ENCODE measurements at places on chromosomes 5 and 9.

DNA sequence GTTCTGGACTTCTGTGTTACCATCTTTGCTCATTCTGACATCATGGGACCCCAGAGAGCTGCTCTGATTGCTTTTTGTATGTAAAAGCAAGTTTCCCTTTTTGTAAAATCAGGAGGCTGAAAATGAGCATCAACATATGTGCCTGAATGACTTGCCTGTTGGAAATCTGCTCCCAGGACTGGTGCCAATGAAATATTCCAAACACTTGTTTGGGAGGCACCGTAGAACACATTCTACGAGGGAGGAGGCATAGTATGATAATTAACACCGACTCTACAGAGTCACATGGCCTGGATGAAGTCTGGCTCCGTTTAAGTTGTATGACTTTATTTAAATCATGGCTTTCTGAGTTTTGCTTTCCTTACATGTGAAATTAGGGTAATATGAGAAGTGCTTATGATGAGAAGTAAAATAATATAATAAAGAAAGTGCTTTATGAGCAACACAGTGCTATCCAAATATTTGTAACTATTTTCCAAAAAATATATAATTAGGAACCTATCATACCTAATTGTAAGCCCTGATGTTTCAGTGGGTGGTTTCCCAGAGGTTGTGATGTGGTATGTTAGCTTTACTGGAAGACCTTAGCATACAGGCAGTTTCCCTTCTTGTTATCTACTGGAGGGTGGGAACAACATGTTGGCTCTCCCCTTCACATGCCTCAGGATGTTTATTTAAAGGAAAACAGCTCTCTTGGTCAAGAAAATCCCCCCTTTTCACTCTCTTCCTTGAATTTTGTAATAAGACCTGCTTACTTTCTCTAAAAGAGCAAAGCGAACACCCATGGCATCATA lies 238.1 kb downstream of the FBXL7 start:
- DNase-seq: no peak

DNA sequence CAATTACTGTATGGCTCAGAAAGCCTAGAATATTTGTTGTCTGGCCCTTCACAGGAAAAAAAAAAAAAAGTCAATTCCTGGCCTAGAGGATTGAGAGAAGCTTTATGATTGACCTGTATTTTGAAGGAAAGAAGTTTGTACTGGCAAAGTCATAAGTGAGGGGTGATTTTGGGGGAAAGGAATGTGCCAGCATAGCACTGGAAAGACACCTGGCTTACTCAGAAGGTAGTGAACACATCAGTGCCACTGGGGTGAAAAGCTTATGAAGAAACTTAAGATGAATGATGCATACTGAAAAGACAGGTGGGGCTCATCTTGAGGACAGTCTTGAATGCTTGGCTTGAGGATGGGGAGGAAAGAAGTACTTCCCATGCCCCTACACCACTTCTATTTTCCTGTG lies 127.9 kb upstream of the RASA1 start:
- DNase-seq: no peak

DNA sequence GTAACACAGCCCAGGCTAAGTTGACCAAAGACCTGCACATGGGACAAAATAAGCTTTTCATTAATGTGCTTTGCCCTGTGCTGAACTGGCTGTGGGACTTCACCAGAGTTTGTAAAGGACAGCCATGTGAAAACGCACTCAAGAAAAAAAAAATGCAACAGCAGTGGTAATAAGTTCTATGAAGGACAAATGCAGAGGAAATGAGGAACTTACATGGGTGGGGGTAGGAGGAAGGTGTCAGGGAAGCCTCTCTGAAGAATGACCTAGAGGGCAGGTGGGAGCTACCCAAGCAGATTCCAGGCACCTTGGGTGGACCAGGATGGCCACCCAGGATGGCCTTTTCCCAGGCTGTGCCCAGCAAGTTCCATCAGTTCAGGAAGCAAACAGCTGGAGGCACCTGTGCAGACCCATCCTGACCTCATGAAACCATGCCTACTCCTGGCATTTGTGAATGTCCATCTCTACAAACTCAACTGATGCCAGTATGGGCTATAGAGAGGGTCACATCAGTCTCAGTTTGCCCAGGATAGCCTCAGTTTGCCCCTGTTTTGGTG lies 6.7 kb upstream of the PHF2 start:
- no peak for DNase-seq

DNA sequence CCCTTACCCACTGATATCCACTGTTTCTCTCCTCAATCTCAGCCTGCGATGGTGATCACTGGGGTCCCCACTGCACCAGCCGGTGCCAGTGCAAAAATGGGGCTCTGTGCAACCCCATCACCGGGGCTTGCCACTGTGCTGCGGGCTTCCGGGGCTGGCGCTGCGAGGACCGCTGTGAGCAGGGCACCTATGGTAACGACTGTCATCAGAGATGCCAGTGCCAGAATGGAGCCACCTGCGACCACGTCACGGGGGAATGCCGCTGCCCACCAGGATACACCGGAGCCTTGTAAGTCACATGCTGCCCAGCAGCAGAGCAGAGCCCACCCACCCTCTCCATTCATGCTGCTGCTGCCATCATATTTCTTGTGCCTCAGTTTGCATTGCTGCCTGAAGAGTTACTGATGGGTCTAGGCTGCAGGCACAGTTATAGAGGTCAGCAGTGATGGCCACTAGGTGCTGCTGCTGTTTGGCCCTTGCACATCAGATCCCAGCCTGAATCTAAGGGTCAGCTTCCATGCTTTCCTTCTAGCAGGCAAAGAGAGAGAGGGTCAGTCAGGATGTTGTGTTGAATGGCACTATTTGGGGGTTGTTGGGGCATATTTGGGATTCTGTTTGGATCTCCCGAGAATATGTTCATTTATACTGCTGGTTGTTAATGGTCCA lies 106.0 kb downstream of the MEGF10 start:
- no peak for DNase-seq

DNA sequence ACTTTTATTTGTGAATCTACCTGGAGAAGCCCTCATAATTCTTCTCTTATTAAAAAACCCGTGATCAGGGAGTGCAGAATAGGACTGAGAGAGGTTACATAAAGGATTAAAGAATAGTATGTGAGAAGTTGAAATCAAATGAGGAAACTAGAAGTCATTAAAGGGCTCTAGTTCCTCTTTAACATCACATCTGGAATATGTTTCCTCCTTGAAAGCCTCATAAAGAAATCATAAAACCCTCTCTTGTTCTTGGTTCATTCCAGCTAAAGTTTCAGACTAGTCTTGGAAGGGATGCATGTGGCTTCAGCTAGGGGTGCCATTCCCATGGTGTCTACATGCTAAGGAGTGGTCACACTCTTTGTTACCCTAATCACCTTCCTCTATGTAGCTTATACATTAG lies 5.7 kb upstream of the C5orf46 start:
- DNase-seq: no peak

- no peak for DNase-seq
Measured at GRCh38 chr5:60545551-60545950, 154.4 kb downstream of the DEPDC1B start.

- DNase-seq: no peak
Measured at GRCh38 chr5:140795259-140795641, 598 bp downstream of the PCDHA2 start.

DNA sequence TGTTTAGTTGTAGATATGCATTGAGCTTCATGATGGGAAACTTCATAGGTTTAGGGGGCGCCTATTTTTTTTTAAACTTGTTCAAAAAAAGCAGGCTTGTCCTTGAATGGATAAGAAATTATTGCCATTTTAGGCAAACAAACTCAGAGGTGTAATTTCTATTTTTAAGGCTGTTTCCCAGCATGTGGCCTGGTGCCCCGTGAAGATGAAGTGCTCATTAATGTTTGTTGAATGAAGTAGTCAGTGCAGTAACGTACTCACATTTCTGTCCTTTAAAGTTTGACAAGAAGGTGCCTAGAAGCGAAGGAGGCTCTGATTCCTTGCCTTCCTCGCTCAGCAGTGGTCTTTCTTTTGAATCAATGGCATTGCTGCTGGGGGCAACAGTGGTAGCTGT lies 54.3 kb downstream of the ZNF618 start:
- DNase-seq: peak; percentile 2

GRCh38 chr5:150143350-150144245 lies 12.0 kb downstream of the PDGFRB start:
- DNase-seq: no peak

DNA sequence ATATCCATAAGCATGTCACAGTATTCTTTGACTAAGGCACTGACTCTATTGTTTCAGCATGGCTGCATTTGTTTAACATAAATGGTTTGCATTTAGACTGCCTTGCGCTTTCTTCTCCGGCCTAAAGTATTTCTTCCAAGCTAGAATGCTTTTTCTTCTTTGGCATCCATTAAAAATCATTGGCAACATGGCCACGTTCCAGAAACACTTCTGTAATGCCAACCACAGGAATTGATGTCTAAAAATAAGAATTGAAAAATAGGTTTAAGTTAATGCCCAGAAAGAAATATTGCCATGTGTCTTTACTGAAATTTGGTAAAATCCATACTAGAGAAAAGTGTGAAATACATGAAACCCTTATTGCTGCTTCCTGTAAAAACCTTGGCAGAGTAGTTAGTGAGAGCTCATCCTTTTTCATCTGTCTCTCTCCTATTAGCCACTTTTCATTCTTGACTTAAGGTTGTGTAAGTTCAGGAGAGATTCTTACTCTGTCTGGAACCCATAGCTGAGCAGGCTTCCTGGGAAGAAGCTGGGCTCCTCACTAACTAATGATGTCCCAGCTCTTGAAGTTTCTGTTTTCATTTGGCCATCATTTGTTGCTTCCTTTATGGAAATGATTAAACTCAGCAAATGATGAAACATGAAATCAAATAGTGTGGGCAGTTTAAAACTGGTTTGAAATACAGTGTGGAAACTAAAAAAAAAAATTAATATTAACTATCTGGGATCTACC lies 58.2 kb upstream of the RPS23 start:
- no peak for DNase-seq

DNA sequence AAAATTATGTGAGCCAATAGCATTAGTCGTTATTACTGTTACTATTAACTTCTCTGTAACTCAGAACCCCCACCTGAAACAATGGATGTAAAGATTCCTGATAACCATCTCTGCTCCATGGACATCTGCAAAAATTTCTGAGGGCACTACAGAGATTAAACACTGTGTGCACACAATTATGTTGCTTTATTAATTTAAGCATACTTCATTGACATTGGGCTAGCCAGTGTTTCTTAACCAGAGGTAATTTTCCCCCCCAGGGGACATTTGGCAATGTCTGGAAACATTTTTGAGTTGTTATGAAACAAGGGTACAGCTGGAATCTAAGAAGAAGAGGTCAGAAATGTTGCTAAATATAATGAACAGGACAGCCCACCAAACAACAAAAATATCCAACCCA lies 19.3 kb downstream of the SLIT3 start:
- no peak for DNase-seq

- DNase-seq: no peak
Measured at GRCh38 chr9:107188376-107188775, 94.7 kb upstream of the RAD23B start.

DNA sequence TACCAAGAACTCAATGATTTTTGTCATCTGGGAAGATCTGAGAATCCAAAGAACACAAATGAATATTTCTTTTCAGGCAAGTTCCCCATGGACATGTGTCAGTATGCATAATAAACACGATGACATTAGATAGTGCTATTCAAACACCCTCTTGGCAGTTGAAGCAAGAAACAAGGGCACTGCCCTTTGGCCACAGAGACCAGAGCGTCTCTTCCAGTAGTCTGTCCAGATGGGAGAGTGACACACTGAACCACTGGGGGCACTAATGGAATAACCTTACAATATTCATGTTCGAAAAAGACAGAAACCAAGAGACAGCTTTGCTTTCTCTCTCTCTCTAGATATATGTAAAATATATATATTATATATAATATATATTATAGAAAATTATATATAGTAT lies 301.9 kb downstream of the CTNND2 start:
- DNase-seq: no peak

DNA sequence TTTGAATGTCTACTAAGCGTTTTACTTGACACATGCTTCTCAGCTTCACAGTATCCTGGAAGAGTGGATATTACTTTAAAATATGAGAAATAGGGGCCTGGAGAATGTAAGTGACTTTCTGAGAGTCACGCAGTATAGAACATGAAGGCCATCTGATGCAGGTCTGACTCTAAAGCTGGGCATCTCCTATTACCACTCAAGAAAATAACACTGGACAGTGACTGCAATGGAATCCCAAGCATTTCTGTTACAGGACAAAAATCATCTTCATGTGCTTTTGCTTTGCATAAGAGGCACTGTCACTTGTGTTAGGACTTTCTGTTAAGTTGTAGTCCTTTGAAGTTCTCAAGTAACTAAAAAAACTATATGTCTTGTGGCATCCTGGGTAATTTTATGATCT lies 335.5 kb downstream of the FBXL7 start:
- no peak for DNase-seq

GRCh38 chr5:89156226-89156625 lies 273.2 kb upstream of the MEF2C start:
- DNase-seq: no peak

DNA sequence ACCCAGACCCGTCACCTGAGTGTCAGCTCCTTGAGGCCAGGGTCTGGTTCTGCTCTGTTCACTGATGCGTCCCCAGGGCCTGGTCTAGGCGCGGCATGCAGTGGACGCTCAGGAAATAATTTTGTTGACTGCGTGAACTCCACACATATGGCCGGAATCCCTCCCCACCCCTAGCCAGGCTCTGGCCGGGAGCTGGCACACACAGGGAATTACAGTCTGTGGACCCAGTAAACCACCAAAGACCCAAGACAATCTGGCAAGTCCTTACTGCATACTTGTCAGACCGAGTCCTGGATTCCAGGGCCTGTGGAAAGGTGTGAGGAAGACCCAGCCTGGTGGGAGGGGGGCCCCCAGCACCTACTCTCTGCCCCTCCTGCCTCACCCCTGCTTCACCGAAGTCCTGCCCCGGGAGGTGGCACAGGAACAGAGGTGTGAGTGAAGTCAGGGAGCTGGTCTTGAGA lies 113.0 kb upstream of the IER5L start:
- no peak for DNase-seq

GRCh38 chr9:129100383-129101169 lies 10.0 kb downstream of the CRAT start:
- DNase-seq: no peak

GRCh38 chr9:70600506-70600905 lies 186.0 kb upstream of the KLF9 start:
- DNase-seq: no peak

- no peak for DNase-seq
Measured at GRCh38 chr5:76953551-76954382, 922 bp downstream of the CRHBP start.

DNA sequence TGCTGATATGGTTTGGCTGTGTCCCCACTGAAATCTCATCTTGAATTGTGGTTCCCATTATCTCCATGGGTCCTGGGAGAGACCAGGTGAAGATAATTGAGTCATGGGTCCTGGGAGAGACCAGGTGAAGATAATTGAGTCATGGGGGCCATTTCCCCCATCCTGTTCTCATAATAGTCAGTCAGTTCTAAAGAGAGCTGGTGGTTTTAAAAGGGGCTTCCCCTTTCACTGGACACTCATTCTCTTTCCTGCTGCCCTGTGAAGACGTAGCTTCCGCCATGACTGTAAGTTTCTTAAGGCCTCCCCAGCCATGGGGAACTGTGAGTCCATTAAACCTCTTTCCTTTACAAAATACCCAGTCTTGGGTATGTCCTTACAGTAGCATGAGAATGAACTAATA lies 99.6 kb downstream of the TRIM32 start:
- no peak for DNase-seq
